ENCODE measurements at places on chromosomes 2 and 18. TPM values are rescaled to one million over a fixed set of nuclear protein-coding genes. Genes with fewer than 3 reads are reported as not detected.

The CRYGC gene
- not detected for total RNA-seq

The TNS1 gene
- 35.6 TPM for total RNA-seq

The NEU2 gene
- total RNA-seq = not detected

The LBX2 gene
- 3.8 TPM for total RNA-seq

The EVX2 gene
- not detected for total RNA-seq

The SH3RF3 gene
- total RNA-seq = 9.4 TPM

The KATNAL2 gene
- 1.3 TPM for total RNA-seq

The IL37 gene
- total RNA-seq = not detected

The MEIS1 gene
- total RNA-seq = 26.5 TPM

The MC2R gene
- total RNA-seq = not detected

The ZBTB14 gene
- total RNA-seq = 13.0 TPM

The TMEM178A gene
- 2.8 TPM for total RNA-seq

The ACADL gene
- not detected for total RNA-seq

The TSPYL6 gene
- total RNA-seq = not detected

The EDAR gene
- total RNA-seq = not detected

The BOLL gene
- total RNA-seq = not detected

The ATP9B gene
- 18.2 TPM for total RNA-seq

The TUBA3E gene
- total RNA-seq = not detected

The CSRNP3 gene
- not detected for total RNA-seq

The ONECUT2 gene
- total RNA-seq = 0.62 TPM

The ANAPC1 gene
- total RNA-seq = 58.3 TPM

The IL18R1 gene
- total RNA-seq = 4.0 TPM

The HOXD4 gene
- total RNA-seq = 13.7 TPM

The COL5A2 gene
- 123 TPM for total RNA-seq

Measured in endothelial cell of umbilical vein (primary cell).